ENCODE measurements at places on chromosomes 1 and 21. TPM values are rescaled to one million over a fixed set of nuclear protein-coding genes. Genes with fewer than 3 reads are reported as not detected.

DNA sequence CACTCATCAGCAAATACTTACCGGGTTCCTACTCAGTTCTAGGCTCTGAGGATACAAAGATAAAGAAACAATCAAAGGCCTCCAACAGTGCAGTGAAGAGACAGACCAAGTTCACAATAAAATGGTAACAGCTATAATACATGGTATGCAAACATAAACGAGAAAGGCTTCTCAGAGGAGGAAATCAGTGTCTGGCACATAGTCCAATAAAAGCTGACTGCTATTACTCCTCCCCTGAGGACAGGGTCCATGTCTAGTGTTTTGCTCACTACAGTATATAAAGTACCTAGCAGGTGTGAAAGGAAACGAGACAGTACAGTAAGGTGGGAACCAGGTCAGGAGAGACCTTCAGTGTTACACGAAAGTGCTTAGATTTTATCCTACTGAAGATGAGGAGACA lies 4.3 kb downstream of the RBM34 start:
- H3K36me3 ChIP-seq = peaks cover 40% of the 10 kb centered on the region
- no peak overlapping the region for H3K4me3 ChIP-seq
- no peak overlapping the region for H3K27ac ChIP-seq
- DNase-seq = no peak
- H3K27me3 ChIP-seq = no peaks in the 10 kb centered on the region
- H3K4me1 ChIP-seq = peaks cover 20% of the 10 kb centered on the region

Gene PRXL2B
- total RNA-seq = 36.8 TPM

- peaks cover 8% of the 10 kb centered on the region for H3K4me1 ChIP-seq
- peaks cover 13% of the 10 kb centered on the region for H3K27me3 ChIP-seq
- DNase-seq = peak; percentile 12
- H3K27ac ChIP-seq = no peak overlapping the region
- no peaks in the 10 kb centered on the region for H3K36me3 ChIP-seq
- H3K4me3 ChIP-seq = no peak overlapping the region
Observed at GRCh38 chr21:38134084-38134873, 122.5 kb upstream of the KCNJ15 start.

Gene PLA2G2A
- total RNA-seq = not detected

DNA sequence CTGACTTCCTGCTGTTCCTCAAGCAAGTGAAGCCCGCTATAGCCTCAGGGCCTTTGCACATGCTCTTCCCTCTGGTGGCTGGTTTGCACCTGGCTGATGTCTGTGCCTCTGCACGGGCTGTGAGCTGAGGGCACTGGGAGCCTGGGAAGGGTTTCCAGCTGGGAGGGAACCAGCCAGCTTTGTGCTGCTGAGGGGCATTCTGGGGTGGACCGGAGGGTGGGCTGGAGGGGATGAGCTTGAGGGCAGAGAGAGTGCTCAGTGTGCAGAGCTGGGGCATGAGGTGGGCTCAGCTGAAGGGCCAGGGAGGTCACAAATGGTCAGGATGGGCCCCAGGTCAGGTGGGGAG lies 305.7 kb downstream of the MATN1 start:
- H3K4me1 ChIP-seq = no peaks in the 10 kb centered on the region
- H3K36me3 ChIP-seq = no peaks in the 10 kb centered on the region
- H3K4me3 ChIP-seq = no peak overlapping the region
- H3K27ac ChIP-seq = no peak overlapping the region
- no peak for DNase-seq

DNA sequence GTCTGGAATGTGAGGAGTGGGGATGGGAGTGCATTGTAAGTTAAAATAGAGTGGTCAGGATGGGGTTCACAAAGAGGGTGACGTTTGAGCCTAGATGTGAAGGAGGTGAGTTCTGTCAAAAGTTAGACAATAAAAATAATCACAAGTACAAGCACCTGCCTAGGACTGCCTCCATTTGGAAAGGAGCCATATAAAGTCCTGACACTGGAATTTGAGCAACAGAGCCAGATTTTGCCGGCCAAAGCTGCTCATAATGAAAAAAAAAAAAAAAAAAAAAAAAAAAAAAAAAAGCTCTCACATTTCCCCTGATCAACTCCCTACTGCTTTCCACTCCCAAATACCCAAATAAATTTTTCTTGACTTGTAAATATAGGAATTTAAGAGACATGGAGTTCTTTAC lies 4.1 kb downstream of the PALMD start:
- H3K4me3 ChIP-seq = no peak overlapping the region
- DNase-seq = no peak
- H3K27ac ChIP-seq = no peak overlapping the region
- H3K27me3 ChIP-seq = peaks cover 19% of the 10 kb centered on the region
- H3K36me3 ChIP-seq = no peaks in the 10 kb centered on the region
